ENCODE measurements at places on chromosomes 2 and 18.

DNA sequence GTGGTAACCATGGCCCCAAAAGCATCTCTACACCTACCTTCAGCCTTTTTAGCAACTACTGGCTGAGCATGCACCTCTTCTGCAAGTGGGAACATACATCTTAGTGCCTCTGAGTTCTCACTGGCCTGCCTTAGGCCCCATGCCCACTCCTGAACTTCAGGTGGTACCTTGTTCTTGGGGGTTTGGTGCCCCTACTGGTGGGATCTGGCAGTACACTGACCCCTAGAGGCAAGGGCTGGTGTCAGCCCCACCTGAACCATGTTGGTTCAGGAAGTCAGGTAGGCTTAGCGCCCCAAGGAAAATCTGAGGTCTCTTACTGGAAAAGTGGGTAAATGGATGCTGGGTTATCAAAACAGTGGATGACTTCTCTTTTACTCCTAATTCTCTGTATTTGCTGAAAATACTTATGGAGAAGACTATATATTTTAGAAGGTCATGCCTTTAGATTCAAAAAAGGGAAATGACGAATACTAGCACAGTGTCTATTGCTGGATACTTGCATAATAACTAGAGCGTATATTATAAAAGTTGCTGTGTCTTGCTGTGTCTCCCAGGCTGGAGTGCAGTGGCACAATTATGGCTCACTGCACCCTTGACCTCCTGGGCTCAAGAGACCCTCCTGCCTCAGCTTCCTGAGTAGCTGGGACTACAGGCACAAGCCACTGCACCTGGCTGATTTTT lies 84.6 kb downstream of the RAB31 start:
- no peak for DNase-seq

DNA sequence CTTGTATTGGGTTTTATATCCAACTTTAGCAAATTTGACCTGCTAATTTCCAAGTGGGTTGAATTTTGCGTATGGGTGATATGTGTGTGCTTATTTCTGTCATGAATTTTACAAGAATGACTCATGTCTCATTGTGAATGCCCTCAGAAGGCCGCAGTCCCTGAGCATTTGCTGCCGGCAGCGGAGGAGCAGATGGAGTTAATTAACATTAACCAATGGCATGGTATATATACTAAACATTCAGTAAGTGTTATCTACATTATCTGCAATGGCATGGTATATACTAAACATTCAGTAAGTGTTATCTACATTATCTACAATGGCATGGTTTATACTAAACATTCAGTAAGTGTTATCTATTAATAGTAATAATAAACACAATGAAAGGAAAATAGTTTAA lies 90.1 kb downstream of the DOK6 start:
- DNase-seq = peak; percentile 64

DNA sequence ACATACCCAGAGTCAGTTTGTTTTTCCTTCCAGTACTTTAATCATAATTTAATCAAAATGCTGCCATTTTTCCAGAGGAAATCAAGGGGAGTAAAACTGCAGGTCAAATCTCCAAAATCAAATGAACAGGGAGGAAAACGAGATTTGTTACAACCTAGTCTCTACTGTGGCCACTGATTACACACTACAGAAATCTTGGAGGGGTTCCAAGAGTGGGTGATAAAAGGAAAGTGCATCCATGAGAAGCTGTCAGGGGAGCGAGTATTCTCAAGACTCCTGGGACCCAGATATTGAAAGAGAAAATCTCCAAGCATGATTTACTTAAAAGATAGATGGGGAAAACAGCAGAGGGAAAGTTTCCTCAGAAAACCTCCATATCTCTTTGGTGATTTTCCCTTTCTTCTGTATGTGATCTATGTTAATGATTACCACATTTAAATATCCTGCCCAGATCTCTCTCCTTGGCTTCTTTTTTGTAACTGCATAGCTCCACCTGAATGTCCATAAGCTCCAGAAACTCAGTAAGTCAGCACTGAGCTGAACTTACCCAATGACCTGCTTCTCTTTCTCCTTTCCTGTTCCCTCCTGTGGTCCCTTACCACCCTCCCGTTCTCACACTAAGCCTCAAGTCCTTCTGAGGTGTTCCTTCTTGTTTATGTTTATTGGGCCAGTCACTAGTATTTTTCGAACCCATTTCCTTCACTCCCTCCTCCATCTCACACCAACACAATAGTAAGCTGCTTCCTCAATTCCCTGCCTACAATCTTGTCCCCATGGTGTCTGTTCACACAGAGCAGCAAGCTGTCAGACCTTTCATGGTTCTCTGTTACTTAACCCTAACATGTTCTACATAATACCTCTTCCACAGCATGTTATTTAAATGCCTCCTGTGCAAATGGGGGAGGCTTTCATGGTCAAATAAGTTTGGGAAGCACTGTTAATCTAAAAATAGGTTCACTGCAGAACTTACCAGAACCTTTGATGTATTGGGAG lies 73.9 kb upstream of the TWSG1 start:
- no peak for DNase-seq

- no peak for DNase-seq
Measured at GRCh38 chr18:76130845-76131244, 364.2 kb downstream of the ZNF516 start.

- DNase-seq = no peak
Measured at GRCh38 chr2:106078096-106078495, 116.0 kb downstream of the UXS1 start.

GRCh38 chr2:220077488-220077887 lies 450.1 kb downstream of the SLC4A3 start:
- peak; percentile 90 for DNase-seq

GRCh38 chr18:23871410-23871809 lies 143.1 kb upstream of the TTC39C start:
- DNase-seq = no peak

GRCh38 chr2:215879977-215880940 lies 133.1 kb downstream of the MREG start:
- DNase-seq = no peak

GRCh38 chr2:8567469-8568260 lies 114.2 kb upstream of the ID2 start:
- no peak for DNase-seq

DNA sequence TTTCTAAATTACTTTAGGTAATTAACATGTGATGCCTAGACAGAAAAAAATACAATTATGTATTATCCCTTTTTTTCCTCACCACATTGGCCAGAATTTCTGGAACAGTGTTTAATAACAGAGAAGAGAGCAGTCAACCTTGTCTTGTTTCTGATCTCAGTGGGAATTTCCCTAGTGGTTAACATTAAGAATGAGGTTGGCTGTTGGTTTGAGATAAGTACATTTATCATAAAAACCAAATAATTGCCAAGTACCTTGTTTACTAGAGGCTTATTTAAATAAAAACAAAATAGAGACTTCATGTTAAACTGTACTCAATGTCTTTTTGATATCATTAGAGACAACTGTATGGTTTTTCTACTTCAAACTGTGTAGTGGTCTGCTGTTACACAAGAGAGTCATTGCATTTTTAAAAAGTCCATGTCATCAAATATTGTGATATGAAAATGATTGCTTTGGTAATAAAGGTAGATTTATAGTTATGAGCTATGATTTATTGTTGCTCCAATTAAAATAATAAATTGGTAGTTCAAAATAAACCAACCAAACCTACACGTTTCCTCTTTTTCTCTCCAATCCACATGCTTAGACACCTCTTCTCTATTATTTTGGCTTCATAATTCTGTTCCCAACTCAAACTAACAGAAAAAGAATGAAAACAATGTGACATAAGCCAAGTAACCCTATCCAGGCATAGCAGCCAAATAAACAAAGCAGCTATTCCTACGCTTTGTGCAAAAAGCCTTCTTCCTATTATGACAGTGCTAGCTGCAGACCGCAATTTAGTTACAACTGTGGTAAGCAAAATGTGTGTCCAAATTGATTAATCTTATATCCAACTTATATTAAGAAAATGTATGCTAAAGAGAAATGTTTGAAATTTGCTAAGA lies 20.9 kb upstream of the TANK start:
- peak; percentile 47 for DNase-seq

DNA sequence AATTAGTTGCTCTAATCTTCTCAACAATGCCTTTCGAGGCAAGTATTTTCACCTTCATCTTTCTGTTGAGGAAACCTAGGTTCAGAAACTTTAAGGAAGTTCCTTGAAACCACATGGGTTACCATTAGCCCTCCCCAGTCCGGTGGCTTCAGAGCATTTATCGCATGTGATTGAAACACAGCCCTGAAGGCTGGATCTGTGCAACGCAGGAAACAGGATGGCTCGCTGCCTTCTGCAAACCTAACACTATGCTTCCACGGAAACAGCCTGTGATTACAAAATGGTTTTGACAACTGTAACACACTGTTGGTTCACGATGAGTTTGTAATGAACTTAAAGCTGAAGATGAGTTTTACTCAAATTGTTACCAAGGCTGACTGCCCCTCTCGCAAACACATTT lies 68.5 kb downstream of the EPB41L3 start:
- DNase-seq = no peak

Data from fibroblast of the conjunctiva (primary cell).